ENCODE measurements at places on chromosomes 7 and 10.

DNA sequence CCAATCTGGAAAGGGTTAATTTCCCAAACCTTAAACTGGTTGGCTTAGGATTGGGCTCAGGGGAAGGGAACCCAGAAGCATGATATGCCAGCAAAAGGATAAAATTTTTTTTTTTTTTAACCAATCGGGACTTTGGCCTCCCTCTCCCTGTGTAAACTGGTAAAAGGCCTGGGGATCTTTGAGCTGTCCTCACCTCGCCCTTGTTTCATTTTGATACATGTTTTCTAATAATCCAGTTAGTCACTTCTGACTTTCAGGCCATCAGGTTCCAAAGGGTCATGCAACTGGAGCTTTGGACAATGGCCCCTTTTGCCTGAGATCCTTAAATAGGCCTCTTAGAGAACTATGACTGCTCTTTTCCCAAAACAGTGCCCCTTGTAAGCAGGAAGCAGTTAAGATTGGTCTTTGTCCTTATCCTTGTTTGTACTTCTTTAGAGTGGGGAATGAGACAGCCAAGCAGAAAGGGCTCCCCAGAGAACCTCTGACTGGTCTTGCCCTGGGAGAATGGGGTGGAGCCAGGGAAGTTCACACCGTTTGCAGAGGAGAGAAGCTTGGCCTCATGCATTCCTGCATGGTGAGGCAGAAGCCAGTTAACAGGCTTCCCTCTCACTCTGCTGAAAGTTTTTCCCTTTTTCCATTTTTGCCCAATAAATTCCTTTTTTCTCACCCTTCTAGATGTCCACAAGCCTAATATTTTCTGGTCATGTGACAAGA is 424.2 kb upstream of the CNTNAP2 start:
- DNase-seq: no peak

- DNase-seq: no peak
Measured at GRCh38 chr10:93452143-93452542, 30.0 kb downstream of the MYOF start.

DNA sequence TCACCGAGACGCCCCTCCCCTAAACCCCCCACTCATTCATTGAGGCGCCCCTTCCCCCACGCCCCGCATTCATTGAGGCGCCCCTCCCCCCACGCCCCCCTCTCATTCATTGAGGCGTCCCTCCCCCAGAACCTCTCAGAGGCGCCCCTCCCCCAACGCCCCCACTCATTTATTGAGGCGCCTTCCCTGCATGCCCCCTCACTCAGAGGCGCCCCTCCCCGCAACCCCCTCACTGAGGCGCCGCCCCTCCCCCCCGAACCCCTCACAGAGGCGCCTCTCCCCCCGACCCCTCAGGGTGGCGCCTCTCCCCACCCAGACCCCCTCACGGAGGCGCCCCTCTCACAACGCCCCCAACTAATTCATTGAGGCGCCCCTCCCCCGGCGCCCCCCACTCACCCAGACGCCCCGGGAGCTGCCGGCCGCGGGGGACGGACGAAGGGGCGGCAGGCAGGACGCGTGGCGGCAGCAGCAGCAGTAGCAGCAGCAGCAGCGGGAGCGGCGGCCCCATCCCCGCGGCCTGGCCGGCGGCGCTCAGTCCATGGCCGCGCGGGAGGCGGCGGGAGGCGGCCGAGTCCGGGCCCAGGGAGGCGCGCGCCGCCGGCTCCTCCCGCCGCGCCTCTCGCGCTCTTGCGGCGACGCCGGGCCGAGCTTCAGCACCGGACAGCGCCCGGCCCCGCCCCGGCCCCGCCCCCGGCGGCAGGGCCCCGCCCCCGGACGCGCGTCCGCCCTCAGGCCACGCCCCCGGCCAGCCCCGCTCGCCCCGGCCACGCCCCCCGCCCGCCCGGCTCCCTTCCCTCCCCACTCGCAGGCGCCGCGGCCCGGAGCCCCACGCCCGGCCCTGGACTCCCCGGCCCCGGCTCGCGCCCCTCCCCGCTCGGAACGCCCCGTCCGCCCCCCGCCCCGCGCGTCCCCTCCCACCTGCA is at the start of gene PTPRN2:
PTPRN2 (minus strand) TSS at position 662 of the 923 bp plus-strand sequence.
- DNase-seq: peak; percentile 37

DNA sequence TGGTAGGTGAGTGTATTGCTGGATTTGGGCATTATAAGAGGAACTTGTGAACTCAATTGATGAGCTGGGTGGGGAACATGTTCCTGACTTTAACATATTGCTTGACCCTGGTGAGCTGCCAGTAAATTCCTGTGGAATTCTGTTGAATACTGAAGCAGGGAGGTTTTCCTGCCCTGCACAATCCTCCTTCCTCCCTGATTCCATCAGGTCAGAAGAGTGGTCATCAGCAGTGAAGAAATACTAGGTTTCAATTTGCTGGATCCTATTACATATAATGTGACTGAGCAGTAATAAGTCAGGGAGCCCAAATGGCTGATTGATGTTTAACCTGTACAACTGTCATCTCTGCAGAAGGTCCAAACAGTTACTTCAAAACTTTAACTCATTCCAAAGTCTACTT is 581.2 kb downstream of the SUGCT start:
- DNase-seq: no peak
